ENCODE measurements at places on chromosomes 12 and 14.

GRCh38 chr12:23428758-23429157 lies 520.7 kb downstream of the SOX5 start:
- no peak overlapping the region for H3K27ac ChIP-seq
- DNase-seq, result no peak

DNA sequence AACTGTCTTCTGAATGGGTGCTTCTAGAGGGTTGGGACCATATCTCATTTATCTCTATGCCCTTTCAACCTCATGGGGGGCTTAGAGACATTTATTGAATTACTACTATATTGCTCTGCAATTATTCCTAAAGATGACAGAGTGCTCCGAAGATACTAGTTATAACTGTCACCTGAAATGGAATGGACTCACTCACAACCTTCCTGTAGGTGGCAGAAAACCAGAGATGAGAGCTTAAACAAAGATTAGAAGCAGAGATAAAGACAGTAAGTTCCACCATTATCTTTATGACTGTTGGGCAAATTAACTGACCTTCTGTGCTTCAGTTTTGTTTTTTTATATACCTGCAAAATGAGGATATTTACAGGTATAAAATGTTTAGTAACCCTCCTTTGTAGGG lies 31.5 kb upstream of the GTF2A1 start:
- H3K36me3 ChIP-seq, result no peaks in the 10 kb centered on the region
- no peak overlapping the region for H3K4me3 ChIP-seq
- H3K27me3 ChIP-seq, result no peaks in the 10 kb centered on the region
- H3K4me1 ChIP-seq, result peaks cover 24% of the 10 kb centered on the region

DNA sequence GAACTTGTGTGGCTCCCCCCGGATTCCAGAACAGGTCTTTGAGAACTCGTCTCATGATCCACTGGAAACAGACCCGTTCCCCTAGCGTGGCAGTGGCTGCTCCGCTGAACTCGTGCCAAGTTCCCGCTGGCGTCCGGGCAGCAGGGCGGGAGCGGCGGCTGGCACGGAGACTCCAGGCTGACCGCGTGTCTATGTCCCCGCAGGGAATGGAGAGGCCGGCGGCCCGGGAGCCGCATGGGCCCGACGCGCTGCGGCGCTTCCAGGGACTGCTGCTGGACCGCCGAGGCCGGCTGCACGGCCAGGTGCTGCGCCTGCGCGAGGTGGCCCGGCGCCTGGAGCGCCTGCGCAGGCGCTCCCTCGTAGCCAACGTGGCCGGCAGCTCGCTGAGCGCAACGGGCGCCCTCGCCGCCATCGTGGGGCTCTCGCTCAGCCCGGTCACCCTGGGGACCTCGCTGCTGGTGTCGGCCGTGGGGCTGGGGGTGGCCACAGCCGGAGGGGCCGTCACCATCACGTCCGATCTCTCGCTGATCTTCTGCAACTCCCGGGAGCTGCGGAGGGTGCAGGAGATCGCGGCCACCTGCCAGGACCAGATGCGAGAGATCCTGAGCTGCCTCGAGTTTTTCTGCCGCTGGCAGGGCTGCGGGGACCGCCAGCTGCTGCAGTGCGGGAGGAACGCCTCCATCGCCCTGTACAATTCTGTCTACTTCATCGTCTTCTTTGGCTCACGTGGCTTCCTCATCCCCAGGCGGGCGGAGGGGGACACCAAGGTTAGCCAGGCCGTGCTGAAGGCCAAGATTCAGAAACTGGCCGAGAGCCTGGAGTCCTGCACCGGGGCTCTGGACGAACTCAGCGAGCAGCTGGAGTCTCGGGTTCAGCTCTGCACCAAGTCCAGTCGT lies 1.5 kb downstream of the APOLD1 start:
- H3K27ac ChIP-seq, result peak overlapping the region; percentile 96
- H3K27me3 ChIP-seq, result no peaks in the 10 kb centered on the region
- peak; percentile 69 for DNase-seq
- peak overlapping the region; percentile 90 for H3K4me3 ChIP-seq
- H3K4me1 ChIP-seq, result peaks cover 31% of the 10 kb centered on the region
- no peaks in the 10 kb centered on the region for H3K36me3 ChIP-seq

DNA sequence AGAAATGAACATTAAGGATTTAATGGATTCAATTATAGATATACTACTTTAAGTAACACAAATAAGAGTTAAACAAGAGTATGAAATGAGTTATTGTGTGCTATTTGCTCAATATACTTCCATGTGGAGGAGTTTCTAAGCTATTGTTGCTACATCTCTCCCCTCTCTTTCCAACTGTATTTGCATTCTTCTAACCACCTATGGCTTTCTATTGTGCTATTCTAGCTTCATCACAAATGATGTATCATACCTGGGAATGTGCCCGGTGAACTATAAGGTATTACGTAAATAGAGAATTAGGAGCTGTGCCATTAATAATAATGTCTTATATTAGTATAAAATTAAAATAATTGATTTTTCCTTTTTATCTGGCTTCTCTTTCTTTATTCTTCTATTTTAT lies 87.1 kb upstream of the PLEKHG7 start:
- H3K27ac ChIP-seq, result no peak overlapping the region
- DNase-seq, result no peak
- H3K4me1 ChIP-seq, result peaks cover 2% of the 10 kb centered on the region
- H3K4me3 ChIP-seq, result no peak overlapping the region

- peaks cover 29% of the 10 kb centered on the region for H3K36me3 ChIP-seq
- H3K27me3 ChIP-seq, result no peaks in the 10 kb centered on the region
- peaks cover 19% of the 10 kb centered on the region for H3K4me1 ChIP-seq
- no peak overlapping the region for H3K27ac ChIP-seq
Observed at GRCh38 chr14:67365476-67365875, 5.3 kb downstream of the EIF2S1 start.

- H3K4me1 ChIP-seq, result no peaks in the 10 kb centered on the region
- H3K36me3 ChIP-seq, result peaks cover 18% of the 10 kb centered on the region
- H3K27me3 ChIP-seq, result peaks cover 24% of the 10 kb centered on the region
- H3K27ac ChIP-seq, result no peak overlapping the region
- no peak for DNase-seq
Observed at GRCh38 chr12:56908136-56908535, 26.1 kb downstream of the SDR9C7 start.

- H3K27ac ChIP-seq, result no peak overlapping the region
- no peak overlapping the region for H3K4me3 ChIP-seq
- H3K36me3 ChIP-seq, result no peaks in the 10 kb centered on the region
- no peak for DNase-seq
Observed at GRCh38 chr12:133231001-133231400, 4.7 kb downstream of the ANHX start.

DNA sequence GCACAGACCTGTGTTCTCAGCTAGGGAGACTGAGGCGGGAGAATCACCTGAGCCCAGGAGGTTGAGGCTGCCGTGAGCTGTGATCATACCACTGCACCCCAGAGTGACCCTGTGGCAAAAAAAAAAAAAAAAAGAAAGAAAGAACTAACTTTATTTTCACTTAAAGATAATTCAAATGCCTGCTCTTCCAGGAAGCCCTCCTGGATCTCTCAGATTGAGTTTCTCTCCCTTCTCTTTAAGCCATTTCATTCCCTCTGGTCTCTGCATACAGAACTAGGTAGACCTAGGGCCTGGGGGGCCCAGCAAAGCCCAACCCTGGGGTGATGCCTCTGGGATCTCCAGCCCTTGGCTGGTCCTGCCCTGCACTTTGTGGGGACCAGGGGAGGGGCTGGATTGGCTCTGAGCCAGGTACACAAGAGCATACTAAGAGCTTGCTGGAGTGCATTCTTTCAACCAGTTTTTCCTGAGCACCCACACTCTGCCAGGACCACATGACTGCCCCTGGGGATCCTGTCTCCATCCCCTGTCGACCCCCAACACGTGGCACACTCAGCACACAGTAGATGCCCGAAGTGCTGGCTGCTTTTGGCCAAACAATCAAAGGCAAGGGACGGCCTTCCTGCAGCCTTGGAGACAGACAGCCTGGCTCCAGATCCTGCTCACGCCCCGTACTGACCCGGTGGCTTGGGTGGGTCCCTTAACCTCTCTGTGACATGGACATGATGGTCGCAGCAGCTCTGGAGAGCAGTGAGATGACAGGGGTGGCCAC lies 52.7 kb downstream of the CYP46A1 start:
- no peak for DNase-seq
- H3K27ac ChIP-seq, result no peak overlapping the region
- H3K4me3 ChIP-seq, result no peak overlapping the region
- H3K36me3 ChIP-seq, result no peaks in the 10 kb centered on the region
- H3K27me3 ChIP-seq, result peaks cover 71% of the 10 kb centered on the region
- no peaks in the 10 kb centered on the region for H3K4me1 ChIP-seq

GRCh38 chr12:70260646-70261045 lies 17.4 kb downstream of the CNOT2 start:
- peaks cover 74% of the 10 kb centered on the region for H3K4me1 ChIP-seq
- no peak overlapping the region for H3K27ac ChIP-seq
- DNase-seq, result no peak

GRCh38 chr12:28191051-28192048 lies 1.1 kb downstream of the CCDC91 start:
- H3K27me3 ChIP-seq, result no peaks in the 10 kb centered on the region
- H3K4me3 ChIP-seq, result peak overlapping the region; percentile 99
- peak; percentile 11 for DNase-seq
- peaks cover 25% of the 10 kb centered on the region for H3K4me1 ChIP-seq

DNA sequence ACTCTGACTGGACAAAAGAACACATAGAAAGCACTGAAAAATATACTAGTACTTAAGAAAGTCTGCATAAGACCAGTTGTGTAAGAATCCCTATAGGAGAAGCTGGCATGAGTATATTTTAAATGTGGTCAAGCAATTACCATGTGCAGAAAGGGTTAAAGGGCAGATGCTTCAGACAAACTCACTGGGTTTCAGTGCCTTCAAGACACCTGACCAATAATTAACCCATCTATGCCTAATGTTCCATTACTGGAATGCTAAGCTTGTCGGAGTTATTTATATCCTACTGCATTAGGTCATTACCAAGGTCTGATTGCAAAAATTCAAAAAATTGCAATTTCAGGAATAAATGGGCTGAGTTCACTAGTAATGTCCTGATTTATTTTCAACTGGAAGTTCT lies 41.3 kb downstream of the HNRNPC start:
- peaks cover 66% of the 10 kb centered on the region for H3K36me3 ChIP-seq
- H3K4me1 ChIP-seq, result peaks cover 55% of the 10 kb centered on the region
- H3K4me3 ChIP-seq, result no peak overlapping the region
- no peak for DNase-seq

DNA sequence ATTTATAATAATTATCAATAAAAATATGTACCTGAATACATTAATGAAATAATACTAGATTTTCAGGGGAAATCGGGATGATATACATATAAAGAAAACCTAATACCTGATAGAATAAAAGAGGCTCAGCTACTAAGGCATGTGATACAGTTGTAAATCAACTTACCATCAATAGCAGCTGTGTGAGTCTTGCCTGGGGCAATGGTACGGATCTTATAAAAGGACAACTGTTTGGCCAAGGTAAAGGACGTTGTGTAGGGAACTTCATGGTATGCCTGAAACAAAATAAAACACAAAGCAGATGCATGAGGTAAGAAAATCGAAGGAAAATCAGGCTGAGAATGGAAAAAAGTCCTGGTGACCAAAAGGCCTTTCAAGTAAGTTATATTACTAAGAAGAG lies 25.4 kb downstream of the NEK9 start:
- no peak for DNase-seq
- peaks cover 38% of the 10 kb centered on the region for H3K36me3 ChIP-seq
- H3K4me3 ChIP-seq, result no peak overlapping the region
- H3K27me3 ChIP-seq, result no peaks in the 10 kb centered on the region

DNA sequence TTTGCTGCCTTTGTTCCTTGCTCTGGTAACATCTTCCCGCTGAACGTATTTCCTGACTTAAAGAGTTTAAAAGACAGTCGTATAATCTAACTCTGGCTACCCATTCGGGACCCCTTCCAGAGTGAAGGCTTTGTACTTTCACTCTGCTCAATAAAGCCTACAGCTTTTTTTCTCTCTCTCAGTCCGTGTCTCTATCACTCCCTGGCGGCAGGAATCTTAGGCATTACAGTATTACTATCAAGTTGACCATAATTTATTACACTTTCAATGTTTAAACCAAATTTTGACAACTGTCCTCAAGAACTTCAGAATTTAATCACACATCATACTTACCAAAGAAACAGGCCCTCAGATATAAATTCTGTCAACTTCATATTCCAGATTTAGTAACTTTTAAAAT lies 967.9 kb downstream of the FSCB start:
- H3K27ac ChIP-seq, result no peak overlapping the region
- no peaks in the 10 kb centered on the region for H3K27me3 ChIP-seq
- H3K36me3 ChIP-seq, result no peaks in the 10 kb centered on the region
- no peaks in the 10 kb centered on the region for H3K4me1 ChIP-seq

DNA sequence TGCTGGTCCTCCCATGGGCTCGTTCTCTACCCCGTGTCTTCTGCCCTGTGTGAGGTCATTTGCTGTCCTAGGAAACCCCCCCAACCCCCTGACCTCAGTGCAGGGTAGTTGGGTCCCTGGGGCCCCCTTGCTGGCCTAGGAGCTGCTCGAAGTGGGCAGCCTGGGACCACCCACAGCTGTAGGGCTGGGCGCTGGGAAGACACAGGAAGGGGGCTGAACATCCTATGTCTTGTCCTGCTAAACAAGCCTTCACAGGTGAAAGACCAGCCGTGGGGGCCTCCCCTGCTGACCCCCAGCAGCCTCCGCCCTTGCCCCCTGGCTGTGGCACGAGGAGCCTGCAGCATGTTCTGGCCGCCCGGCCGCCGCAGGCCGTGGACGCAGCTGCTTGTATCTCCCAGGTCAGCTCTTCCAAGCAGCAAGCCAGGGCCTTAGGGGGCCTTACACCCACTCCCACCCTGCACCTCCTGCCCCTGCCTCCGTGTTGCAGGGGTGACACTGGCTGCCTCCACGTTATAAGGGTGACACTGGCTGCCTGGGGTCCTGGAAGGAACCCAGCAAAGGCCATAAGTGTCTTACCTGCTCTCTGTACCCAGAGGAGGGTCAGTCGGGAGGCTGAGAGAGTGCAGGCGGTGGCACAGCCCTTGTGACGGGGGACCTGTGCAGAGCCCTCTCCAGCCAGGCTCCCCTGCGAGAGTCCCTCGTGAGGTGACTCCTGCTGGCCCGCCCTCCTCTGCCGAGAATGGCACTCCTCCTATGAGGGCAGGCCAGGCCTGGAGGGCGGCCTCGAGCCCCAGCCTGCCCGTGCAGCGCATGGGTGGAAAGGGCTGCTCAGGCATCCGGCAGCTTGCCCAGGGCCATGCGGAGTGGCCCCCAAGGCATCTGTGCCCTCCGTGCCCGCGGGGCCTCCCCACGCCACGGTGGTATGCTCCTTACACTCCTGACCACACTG lies 11.5 kb upstream of the TEX22 start:
- no peak for DNase-seq
- no peak overlapping the region for H3K27ac ChIP-seq
- peaks cover 16% of the 10 kb centered on the region for H3K36me3 ChIP-seq
- no peaks in the 10 kb centered on the region for H3K27me3 ChIP-seq
